ENCODE measurements at places on chromosomes 12 and 14. TPM values are rescaled to one million over a fixed set of nuclear protein-coding genes. Genes with fewer than 3 reads are reported as not detected.

- DNase-seq = no peak
These were observed 1.9 kb downstream of the GALNT16 start for GRCh38 chr14:69261761-69262331.

DNA sequence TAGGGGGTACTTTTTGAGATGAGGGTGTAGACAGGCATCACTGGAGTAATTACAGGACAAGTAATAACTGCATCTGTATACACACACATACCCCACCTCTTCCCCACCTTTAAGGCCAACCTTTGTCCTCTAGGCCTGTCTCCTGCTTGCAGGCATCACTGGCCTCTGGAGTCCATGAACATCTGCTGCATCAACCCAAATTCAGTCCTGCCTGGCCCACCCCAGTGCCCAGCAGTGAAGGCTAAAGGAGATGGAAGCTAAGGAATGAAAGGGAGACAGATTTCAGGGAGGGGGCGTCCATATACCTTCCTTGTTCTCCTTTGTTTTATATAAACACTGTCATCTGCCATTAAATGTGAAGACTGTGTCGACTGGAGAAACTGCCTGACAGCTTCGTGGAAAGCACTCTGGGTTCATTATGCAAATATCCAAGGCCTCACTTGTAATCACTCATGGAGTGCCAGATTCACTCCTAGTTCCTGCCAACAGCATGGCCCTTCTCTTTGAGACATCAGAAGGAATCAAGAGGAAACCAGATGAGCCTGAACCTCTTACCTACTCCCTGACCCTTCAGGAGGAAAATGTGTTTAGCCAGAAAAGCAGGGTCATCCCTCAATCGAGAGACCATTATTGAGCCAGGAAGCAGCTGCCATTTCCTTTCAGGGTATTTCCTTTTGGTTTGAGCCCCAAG, 64.4 kb downstream of the SERPINA3 start:
- no peak for DNase-seq

GRCh38 chr14:56057767-56058166, 60.4 kb upstream of the PELI2 start:
- no peak for DNase-seq

CLEC9A gene
- total RNA-seq = not detected

DNA sequence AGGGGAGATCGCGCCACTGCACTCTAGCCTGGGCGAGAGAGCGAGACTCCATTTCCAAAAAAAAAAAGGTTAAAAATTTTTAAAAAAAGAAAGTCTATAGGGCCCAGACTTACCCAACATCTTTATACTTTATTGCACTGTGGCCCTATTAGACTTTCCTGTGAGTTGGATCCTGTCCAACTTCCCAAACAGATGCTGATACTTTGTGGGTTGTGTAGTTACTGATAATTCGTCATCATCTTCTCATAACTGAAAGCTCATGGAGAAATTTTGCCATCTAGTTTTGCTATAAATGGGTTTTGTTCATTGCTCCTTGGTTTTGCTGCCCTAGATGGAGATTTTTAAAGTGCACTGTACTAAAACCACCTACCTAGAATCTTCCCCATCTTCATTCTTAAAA, 31.1 kb downstream of the APOBEC1 start:
- DNase-seq = no peak

DNA sequence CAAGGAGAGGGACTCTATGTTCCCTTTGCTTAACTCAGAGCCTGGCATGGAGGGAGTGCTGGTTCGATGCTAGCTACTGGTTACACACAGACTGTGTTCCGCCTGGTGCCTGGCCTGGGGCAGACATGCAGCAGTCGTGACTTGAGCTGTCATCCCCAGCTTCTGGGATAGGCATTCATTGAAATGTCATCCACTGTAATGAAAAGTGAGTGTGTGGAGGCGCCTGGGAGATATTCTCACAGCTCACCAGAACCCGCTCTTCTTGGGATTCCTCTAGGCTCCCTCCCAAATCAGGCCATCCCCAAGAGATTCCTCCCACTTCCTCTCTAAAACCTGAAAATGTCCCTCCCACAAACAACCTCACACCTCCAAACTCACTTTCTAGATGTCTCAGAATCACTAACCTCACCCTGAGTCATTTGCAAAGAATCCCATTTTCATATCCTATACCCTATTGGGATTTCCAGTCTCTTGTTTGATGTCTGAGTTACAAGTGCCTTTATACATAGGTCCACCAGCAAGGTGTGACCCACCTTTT, 82.8 kb downstream of the CRACR2A start:
- DNase-seq = no peak

RNF212B gene
- total RNA-seq = not detected

SCNN1A gene
- 31.3 TPM for total RNA-seq

SDSL gene
- 25.9 TPM for total RNA-seq

DNA sequence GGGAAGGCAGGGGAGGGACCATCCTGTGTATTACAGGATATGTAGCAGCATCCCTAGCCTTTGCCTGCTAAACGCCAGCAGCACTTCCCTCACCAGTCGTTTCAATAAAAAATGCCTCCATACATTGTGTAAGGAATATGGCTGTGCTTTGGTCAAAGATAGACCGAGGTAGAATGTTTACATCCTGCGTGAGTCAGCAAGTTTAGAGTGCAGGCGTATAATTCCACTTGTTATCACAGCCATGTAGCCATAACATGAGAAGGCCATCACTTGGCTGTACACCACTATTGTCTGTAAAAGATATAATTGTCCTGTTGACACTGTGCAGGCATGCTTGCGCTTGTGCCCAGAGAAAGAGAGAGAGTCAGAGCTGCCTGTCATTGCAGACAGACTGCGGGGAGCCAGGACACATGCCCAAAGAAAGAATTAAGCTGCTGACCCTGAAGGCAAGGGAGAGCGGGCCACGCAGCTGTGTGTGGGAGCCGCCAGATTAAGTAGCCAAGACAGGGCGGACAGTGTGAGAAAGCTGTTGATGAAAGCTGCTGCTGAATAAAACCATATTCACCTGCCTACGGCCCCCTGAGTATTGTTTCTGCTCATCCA, 68.4 kb downstream of the CRACR2A start:
- no peak for DNase-seq

TAS2R9 gene
- not detected for total RNA-seq

SIX4 gene
- 3.6 TPM for total RNA-seq

GRCh38 chr12:95634622-95635621, 83.6 kb upstream of the USP44 start:
- no peak for DNase-seq

DNA sequence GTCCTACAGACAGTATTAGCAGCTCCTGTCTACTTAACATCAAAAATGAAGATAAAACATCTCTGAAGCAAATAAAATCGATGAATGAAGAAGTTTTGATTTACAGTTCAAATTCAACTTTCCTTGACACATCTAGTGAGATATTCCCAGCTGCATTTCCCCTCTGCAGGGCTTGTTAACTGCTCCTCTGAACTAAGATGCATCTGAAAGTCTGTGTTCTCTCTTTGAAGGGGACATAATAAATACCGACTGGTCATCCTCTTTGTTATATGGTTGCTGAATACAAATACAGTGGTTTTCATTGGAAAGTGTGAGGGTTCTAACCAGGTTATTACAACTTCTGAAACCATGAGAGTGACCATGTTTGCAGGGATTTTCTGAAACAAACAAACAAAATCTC, 266.4 kb upstream of the SLC16A7 start:
- no peak for DNase-seq

GRCh38 chr12:121181181-121181580, 28.7 kb upstream of the P2RX4 start:
- no peak for DNase-seq

DNA sequence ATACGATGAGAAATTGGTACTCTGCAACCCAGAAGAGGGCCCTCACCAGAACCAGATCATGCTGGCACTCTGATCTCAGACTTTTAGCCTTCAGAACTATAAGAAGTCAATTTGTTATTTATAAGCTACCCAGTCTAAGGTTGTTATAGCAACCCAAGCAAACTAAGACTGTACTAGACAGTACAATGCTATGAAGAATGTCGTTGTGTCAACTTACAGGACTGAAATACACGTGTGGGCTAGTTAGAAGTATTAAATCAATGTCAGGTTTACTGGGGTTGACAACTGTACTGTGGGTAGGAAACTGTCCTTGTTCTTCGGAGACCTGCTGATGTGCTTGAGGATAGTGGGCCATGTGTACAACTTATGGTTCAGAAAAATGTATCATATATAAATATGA, 19.7 kb downstream of the DUSP16 start:
- no peak for DNase-seq

PTPRO gene
- total RNA-seq = 1.2 TPM

TNS2 gene
- 160 TPM for total RNA-seq

- DNase-seq = no peak
These were observed 13.7 kb downstream of the DDX54 start for GRCh38 chr12:113171543-113171942.

DNA sequence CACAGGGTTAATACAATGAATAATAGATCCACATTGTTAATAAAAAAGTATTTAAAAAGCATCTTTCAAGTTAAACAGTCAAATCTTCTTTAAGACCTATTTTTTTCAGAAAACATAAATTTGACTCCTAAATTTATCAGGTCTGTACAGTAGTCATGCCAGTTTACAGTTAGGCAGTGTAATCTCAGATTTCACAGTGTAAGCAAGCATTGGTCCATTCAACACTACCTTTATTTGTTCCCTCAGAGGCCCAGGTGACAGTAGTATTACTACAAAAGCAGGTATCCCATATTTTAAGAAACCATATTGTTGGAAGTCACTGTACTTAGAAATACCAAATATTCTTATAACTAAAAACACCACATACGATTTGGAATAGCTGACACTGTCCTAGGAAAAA, 6.1 kb downstream of the ATP2B1 start:
- no peak for DNase-seq

ADIPOR2 gene
- 79.3 TPM for total RNA-seq

GRCh38 chr12:54024581-54025305, 3.5 kb upstream of the HOXC6 start:
- no peak for DNase-seq

TOMM20L gene
- total RNA-seq = not detected
